ENCODE measurements at places on chromosomes 1 and 21.

GRCh38 chr1:6570100-6570499 is 9.7 kb upstream of the ZBTB48 start:
- DNase-seq = no peak

GRCh38 chr1:235411489-235412486 is 44.6 kb downstream of the TBCE start:
- DNase-seq = no peak

GRCh38 chr21:15291621-15292266 is 226.9 kb upstream of the NRIP1 start:
- no peak for DNase-seq

DNA sequence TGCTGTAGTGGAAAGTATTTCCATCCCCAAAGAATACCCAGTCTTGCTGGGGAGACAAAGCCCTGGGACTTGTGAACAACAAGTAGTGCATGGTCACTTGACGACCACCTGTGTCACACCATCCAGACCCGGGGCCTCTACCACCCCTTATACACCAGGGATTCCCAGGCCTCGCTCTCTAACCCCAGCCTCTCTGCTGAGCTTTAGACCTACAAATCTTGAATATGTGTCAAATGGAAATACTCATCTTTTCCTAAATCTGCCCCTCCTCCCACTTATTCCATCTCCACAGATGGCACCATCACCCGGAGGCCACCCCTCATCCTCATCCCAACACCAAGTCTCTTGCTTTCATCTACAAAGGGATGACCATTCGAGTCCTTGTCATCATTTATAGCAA is 875 bp upstream of the RNASEL start:
- DNase-seq = no peak

- no peak for DNase-seq
These were observed 13.7 kb downstream of the SKI start for GRCh38 chr1:2241820-2242219.

- DNase-seq = no peak
These were observed 323.7 kb downstream of the PLPP3 start for GRCh38 chr1:56255516-56256152.

DNA sequence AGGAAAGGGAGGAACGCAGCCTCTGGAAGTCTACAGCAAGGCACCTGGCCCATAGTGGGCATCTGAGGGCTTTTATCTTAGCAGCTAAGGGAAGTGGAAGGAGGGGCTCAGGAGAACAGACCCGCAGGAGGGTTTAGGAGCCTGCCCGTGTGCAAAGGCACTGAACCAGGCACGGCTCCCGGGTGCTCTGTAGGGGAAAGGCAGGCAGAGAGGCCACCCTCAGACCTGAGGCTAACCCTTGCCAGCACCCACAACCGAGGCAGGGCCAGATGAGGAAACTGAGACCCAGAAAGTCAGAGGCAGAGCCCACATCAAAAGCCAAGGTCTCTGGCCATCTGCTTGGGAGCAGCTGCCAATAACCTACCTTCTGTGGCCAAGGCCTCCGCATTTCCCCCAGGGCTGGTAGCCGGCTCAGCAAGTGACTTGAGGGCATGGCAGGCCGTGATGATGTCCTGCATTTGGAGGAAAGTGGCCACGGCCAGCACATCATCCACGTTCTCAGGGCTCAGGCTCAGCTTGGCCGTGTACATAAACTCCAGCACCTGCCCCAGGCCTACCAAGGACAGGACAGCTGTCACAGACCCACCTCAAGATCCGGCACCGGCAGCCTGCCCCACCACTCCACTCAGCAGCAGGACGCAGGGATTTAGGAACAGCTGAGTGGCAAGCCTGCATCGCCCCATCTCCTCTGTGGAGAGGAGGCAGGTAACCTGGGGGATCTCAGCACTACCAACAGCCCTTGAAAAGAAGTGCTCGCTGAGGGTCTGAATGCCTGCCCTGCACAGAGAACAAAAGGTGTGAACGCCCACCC is 29.1 kb downstream of the ZBTB17 start:
- no peak for DNase-seq

DNA sequence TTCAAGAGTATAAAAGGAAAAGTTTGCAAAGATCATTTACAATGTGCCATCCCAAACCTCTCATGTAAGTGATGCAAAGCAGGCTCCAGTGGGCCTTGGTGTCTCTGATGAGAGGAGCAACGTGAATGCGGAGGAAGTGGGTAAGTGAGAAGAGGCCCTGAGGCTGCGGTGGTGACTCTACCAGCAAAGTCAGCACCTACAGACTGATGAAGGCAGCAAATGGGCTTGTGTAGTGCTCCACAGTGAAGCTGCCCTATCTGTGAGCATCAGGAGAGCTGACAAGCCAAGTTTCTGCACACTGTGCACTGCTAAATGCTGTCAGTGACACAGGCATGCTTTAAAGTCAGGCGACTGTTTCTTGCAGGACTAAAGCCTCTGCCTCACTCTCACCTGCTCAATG is 15.6 kb upstream of the RAP1A start:
- DNase-seq = no peak

DNA sequence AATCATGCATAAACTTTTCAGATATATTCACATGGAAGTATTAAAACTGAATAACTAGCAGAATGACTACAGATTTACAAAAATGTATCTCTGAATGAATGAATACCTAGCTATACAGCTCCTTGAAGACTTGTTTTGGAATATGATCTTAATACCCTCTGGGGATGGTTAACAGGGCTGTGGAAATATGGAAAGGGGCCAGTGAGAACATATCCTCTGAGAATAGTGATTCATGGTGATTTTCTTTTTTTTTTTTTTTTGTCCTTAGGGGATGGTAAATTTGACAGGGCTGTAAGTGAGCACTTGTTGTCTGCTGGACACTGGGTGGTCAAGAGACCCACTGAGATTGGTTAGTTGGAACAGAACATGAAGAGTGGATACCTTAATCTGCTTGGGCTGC is 80.7 kb upstream of the HP1BP3 start:
- DNase-seq = no peak

- DNase-seq = no peak
These were observed 28.5 kb downstream of the ETNK2 start for GRCh38 chr1:204123376-204123775.

DNA sequence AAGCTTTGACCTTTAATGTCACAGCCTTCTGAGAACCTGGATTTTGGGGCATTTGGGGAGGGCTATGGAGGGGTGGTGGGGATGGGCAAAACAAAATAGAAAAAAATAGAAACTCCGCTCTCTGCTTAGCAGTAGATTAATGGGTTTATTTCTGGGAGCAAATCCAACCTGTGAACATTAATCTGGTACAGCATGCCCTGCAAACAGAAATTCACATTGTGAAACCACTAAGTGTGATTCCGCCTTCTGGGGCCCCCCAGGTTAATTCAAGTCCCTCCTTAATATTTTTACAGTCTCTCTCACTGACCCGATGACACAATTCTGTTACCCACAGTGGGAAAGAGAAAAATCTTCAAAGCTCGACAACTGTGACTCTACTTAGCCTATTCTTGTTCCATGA is 76.4 kb downstream of the TIAM1 start:
- no peak for DNase-seq

- no peak for DNase-seq
These were observed 7.2 kb downstream of the LGALS8 start for GRCh38 chr1:236530959-236531358.

DNA sequence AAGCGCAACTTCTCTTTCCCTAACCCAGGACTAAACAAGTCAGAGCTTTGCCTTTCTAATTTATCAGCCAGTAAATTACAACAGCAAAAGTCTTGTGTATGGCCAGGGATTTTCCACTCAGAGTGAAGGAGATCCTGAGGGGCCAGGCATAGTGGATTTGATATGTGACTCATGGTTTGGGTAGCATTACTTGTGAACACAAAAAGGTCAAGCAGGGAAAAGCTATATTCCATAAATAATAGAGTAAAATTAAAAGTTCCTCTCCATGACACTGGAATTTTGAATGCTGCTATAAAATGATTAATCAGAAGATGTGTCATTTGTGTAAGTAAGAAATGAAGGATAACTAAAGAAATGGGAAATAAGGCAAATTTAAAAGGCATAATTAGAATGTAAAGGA is 284.8 kb downstream of the HLX start:
- DNase-seq = no peak

DNA sequence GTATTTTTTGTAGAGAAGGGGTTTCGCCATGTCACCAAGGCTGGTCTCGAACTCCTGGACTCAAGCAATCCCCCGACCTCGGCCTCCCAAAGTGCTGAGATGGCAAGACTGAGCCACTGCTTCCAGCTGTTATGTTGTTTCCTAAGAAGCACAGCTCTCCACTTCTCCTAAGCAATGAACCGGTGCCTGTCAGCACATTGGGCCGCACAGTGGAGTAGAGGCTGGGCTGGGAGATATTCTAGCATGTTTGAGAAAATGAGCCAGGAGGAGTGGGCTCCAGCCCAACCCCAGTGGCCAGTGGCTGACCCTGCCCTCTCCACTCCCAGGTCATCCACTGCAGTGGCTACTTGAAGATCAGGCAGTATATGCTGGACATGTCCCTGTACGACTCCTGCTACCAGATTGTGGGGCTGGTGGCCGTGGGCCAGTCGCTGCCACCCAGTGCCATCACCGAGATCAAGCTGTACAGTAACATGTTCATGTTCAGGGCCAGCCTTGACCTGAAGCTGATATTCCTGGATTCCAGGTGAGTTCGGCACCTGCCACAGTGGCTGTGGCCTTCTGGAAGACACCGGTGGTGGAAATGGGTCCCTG is 27.0 kb downstream of the SIM2 start:
- no peak for DNase-seq

GRCh38 chr21:42461881-42462877 is 33.8 kb downstream of the RSPH1 start:
- DNase-seq = peak; percentile 74

DNA sequence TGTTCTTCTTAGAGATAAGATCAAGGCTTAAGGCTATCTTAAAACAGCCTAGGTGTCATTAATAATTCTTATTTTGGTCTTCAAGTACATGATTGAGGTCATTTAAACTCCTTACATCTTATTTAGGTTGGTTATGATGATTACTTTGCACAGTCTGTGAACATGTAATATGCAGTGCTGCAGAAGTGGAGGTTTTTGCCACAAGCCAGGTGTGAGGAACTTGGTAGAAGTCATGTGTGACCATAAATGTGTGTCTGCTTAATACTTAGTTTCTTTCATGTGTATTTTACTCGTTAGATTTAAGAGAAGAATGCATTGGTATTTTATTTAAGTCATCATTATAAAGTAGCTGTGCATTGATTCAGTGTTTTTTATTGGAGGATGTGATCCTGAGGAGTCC is 10.1 kb downstream of the ATG4C start:
- no peak for DNase-seq

DNA sequence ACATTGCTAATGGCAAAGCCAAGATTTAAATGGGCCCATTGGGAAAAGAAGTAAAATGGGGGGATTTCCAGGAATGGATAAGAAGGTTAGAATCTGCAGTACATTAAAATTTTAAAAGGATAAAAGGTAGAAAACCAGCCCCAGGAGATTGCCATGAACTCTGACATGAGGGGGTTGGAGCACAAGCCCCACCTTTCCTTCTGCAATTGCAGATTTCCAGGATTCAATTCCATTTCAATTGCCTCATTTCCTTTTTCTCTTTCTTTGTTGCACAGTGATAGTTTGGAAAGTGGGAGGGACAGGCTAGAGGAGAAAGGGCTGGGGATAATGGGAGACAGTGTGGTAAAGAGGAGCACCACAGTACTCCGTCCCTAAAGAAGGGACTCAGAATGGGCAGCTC is 238.5 kb upstream of the RAB4A start:
- no peak for DNase-seq

DNA sequence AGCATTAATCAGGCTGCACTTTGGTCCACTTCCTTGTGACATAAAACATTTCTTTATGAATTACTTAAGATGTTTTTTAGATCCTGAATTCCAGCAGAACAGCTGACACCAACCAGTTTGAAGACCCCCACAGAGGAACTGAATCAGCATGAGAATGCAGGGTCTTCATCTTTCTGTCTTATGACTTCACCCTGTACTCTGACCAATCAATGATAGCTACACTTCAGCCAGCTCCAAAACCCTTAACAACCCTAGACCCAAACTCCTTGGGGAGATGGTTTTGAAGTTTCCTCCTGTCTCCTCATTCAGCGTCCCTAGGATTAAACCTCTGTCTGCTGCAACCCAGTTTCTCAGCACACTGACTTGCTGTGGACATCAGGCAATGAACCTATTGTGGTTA is 175.0 kb downstream of the CTH start:
- no peak for DNase-seq

DNA sequence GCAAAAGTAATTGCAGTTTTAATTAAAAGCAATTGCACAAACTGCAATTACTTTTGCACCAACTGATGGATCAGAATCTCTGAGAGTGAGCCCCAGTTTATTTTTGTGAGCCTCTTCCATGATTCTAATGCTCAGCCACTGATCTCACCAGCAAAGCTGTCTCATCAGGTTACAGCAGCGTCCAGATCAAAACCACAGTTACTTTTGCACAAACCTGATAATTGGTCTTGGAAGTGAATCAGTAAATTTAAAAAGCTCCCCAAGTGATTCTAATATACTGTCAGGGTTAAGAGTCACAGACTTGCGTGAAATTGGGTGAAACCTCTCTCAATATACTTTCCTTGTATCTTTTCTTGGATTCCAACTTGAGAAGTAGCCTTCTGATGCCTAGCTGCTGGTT is 13.5 kb upstream of the CR2 start:
- DNase-seq = no peak

DNA sequence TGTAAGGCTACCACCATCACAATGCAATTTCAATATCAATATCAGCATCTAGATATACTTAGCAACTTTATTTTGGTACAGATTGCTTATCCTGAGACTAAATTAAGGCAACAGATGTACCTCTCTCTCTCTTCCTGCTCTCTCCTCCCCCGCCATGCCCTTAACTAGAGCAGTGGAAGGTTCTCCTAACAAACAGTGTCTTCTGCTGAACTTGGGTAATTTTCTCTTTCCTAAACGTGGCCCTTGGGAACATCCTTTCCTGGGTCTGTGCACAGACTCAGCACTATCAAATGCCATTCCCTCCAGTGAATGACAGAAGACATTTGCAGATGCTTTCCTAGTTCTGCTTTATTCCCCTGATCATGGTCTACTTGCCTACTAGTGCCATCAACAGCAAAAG is 85.6 kb upstream of the TTC39A start:
- no peak for DNase-seq

- no peak for DNase-seq
These were observed 267.7 kb downstream of the AKT3 start for GRCh38 chr1:243582326-243582725.

GRCh38 chr1:31761883-31762282 is 2.3 kb downstream of the ADGRB2 start:
- no peak for DNase-seq

DNA sequence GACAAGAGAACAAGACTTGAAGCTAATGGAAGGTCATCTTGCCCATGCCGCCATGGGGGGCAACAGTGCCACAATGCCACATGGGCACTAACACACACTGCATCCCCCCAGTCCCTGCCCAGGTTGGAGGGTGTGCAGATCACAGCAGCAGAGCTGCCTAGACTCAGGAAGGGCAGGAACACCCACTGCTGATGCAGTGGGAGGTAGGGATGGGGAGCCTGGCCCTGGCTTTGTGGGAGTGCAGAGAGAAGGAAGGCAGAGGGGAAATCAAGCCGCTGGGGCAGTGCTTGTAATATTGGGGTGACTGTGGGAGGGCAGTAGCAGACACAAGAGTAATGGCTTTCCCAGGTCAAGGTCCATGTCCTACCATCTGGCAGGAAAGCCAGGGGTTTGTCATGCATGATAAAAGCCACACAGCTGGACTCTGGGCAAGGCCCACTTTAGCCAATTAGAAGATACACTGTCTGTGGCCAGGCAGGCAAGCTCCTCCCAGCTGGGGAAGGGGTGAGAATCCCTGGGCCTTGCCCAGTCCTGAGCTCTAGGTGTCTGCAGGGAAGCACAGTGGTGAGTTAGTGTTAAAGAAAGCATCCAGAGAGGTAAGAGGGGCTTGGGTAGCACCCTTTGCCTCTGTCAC is 25.4 kb upstream of the MEF2D start:
- no peak for DNase-seq

- no peak for DNase-seq
These were observed 92.9 kb downstream of the HS2ST1 start for GRCh38 chr1:87007323-87007722.

All from NCI-H2107 (cell line).